ENCODE measurements at places on chromosomes 3 and 15. TPM values are rescaled to one million over a fixed set of nuclear protein-coding genes. Genes with fewer than 3 reads are reported as not detected.

PDZRN3 gene
- total RNA-seq: 7.4 TPM

TAMM41 gene
- total RNA-seq: 9.0 TPM

ALG1L2 gene
- total RNA-seq: 1.7 TPM

SLC28A1 gene
- not detected for total RNA-seq

GOLGA6L10 gene
- total RNA-seq: 0.85 TPM

ATP13A5 gene
- total RNA-seq: 0.03 TPM

ITPKA gene
- total RNA-seq: 0.07 TPM

LMAN1L gene
- total RNA-seq: not detected

CMTM8 gene
- total RNA-seq: 1.7 TPM

ADAMTS9 gene
- total RNA-seq: 5.6 TPM

NR2E3 gene
- 0.33 TPM for total RNA-seq

ESYT3 gene
- 10.9 TPM for total RNA-seq

ADGRG7 gene
- total RNA-seq: not detected

TTC23 gene
- total RNA-seq: 30.7 TPM

All from H7 (cell line).